ENCODE measurements at places on chromosomes 16 and 17.

DNA sequence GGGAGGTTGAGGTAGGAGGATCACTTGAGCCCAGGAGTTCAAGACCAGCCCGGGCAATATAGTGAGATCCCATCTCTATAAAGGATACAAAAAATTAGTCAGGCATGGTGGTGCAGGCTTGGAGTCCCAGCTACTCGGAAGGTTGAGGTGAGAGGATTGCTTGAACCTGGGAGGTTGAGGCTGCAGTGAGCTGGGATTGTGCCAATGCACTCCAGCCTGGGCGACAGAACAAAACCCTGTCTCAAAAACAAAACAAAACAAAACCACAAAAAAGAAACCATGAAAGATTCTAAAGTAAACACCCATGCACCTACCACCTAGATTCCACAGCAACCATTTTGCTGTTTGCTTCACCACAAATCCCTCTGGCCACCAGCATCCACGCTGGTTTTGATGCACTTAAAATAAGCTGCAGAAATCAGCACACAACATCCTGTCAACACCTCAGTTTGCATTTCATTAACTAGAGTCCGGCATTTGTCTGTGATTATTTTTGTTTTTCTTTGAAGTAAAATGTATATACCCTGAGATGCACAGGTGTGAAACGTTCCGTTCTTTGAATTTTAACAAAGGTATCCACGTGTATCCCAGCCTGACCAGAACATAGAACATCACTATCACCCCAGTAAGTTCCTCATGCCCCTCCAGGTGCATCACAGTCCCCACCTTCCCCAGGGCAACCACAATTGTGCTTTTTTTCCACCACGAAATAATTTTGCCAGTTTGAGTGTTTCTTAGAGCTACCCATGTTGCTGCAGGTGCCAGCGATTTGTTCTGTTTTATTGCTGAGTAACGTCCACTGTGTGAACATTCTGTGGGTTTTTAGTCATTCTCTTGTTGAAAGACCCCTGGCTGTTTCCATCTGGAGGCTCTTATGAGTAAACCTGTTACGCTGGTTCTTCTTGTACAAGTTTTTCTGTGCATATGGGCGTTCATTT, 191.5 kb downstream of the SEC14L1 start:
- no peak for DNase-seq

GRCh38 chr16:77191259-77191969, 424 bp downstream of the MON1B start:
- no peak for DNase-seq

DNA sequence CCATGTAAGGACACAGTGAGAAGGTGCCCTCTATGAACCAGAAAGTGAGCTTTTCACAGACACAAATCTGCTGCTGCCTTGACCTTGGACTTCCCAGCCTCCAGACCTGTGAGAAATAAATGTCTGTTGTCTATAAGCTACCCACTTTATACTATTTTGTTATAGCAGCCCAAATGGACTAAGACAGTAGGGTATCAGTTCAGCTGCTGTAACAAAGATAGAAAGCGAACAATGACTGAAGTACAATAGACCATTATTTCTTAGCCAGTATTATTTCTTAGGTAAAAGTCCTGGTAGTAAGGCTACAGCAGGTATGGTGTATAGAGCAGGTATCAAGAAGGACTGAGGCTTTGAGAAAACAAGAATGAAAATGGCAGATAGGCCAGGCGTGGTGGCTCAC, 117.0 kb downstream of the SLC39A11 start:
- DNase-seq, result no peak

DNA sequence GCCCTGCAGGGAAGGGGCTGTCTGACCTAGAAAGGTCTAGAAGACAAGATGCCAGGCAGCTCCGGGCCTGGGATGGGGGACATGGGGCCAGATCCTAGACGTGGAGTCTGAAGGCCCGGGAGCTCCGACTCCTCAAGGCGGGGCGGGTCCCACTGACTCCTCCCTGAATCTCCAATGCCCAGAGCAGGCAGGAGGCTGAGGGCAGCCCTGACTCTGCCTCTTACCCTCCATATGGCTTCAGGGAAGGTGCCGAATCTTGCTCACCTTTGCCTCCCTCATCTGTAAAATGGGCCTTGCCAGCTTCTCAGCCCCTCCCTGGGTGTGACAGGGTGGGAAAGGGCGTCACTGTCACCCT, 14.8 kb downstream of the VASN start:
- no peak for DNase-seq

DNA sequence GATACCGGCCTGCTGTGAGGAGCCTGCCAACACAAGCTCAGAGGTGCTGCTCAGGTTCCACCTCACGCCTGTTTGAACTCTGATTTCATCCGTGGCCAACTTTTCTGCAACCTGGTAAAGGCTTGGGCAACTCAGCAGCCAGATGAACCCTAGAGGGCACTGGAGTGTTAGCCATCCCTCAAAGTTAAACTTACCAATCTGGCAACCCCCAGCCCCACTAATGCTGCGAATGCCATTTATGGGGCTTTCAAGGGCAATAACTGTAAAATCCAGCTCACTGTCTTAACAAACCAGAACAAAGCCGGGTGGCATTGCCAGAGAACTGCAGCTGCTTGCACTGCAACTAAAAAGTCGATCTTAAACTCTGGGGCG, 105.5 kb downstream of the AXIN2 start:
- DNase-seq, result no peak

GRCh38 chr17:45108051-45108450, 24.3 kb downstream of the PLCD3 start:
- no peak for DNase-seq

GRCh38 chr16:47392081-47392480, 68.8 kb downstream of the ITFG1 start:
- DNase-seq, result peak; percentile 7

DNA sequence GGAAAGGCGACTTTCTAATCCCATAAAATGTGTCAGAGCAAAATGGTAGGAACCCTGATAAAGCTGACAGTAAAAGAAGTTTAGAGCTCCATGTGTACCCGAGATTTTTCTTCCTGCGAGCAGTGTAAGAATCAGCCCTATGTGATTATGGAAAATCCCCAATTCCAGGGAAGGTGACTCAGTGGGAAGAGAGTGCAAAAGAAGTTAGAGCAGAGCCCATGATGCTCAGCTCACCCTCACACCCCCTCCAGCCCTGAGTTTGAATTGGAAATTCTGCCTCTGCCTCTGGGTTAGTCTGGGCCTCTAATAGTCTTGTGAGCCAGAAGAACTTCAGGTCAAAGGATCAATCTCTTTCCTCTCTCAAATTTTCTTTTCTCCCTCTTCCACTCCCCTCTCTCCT, 12.5 kb downstream of the C17orf78 start:
- no peak for DNase-seq

- DNase-seq, result no peak
These were observed 26.4 kb downstream of the MLYCD start for GRCh38 chr16:83925095-83925905.

DNA sequence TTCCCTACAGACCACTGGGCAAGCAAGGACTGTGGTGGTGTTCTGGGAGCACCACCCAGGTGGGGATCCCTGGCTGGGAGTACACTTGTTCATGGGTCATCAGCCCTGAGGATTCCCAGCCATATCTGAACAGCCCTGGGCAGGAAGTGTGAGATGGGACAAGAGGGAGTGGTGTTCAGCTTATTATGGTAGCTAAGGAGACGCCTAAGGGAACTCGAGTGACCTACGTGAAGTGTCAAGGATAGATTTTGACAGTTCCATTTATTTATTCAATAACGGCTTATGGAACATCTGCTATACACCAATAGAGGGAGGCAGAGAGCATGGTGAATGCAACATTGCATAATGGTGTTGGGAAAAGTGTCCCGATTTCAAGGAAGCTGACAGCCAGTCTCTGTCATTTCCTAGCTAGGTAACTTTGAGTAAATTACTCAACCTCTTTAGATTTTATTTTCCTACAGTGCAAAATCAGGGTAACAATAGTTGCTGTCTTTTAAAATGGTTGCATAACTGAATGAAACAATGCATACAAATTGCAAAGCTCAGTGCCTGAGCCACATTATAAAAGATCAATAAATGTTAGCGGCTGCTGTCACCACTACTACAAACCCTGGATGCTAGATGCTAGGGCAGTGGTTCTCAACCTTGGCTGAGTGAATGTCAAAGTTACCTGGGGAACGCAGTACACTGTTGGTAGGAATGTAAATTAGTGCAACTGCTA, 534.1 kb downstream of the GRIN2A start:
- no peak for DNase-seq

GRCh38 chr17:55911186-55911585, 160.3 kb downstream of the PCTP start:
- DNase-seq, result no peak

- DNase-seq, result no peak
These were observed 33.0 kb downstream of the USP10 start for GRCh38 chr16:84732674-84733352.

GRCh38 chr16:4505356-4506147, 29.4 kb downstream of the HMOX2 start:
- peak; percentile 68 for DNase-seq

GRCh38 chr17:28460901-28461300, 12.5 kb upstream of the SLC13A2 start:
- DNase-seq, result no peak

- no peak for DNase-seq
These were observed 182.7 kb downstream of the RPTOR start for GRCh38 chr17:80727409-80727755.

- DNase-seq, result no peak
These were observed 11.4 kb downstream of the HOXB4 start for GRCh38 chr17:48566717-48567116.

DNA sequence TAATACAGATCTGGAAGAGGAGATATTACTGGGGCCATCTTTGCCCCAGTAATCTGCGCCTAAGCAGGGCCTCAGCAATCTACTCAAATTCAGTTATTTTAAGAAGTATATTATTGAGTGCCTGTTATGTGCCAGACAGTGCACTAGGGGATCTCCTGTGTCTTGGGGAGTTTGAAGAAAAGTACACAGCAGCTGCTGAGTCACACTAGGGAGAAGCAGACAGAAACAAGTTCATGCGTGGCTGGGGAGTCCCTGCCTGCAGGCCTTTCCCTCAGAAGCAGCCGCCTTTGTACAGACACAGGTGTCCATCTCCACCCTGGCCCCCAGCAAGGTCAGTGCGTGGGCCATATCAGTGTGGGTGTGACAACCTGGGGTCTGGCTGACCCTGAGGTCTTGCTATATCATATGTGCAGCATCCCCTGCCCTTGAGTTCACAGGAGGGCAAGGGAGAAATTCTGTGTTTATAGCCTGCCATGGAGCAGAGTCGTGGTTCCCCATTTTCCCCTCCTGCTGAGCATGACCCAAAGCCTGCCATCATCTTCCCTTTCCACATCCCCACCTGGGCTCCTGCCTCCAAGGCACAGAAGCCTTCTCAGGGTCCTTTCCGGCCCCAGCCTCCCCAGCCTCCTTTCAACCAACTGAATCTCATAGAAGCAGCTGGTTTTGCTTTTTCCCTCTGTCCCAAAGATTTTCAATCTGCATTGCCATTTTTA, 229.9 kb upstream of the SDK2 start:
- no peak for DNase-seq

DNA sequence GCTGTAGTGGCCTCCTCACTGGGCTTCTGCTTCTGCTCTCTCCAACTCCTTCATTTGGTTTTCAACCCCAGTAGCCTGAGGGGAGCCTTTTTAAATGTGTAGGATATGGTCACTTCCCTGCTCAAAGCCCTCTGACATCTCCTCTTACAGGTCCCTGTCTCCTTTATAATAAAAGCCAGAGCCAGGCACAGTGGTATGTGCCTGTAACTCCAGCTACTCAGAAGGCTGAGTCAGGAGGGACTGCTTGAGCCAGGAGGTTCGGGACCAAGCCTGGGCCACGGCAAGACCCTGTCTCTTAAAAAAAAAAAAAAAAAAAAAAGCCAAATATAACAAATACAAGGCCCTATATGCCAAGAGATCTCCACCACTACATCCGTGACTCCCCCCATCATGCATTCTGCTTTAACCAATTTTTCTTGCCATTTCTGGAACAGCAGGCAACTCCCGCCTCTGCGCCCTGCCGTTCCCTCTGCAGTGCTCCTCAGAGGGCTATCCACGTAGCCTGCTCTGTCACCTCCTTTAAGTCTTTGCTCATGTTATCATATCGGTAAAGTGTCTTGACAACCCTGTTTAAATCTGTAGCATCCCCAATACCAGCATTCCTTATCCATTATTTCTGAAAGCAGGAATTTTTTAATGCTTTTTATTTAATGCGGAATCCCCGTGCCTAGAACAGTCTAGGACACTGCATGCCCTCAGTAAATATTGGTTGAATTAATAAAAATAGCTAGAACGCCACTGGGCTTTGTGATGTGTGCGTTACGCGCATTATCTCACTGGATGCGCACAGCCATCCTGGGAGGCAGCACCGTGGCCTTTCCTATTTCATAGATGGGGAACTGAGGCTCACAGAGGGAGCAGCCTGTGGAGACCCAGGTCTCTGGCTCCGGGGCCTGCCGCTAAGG, 9.5 kb downstream of the ZNF771 start:
- DNase-seq, result no peak

DNA sequence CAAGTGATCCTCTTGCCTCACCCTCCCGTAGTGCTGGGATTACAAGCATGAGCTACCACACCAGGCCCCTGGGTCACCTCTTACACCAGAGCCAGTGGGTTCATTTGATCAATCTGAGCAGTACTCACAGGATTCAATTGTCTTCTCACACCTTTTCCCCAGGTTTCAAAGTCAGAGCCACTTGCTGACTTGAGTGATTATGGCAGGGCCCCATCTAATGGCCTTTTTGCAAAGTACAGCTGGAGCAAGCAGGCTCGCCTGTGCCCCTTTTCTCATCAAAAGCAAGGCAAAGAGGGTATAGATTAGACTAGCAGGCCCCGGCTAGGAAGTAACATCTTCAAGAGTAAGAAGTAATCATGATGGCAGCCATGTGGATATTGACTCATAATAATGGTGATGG, 114.8 kb upstream of the NOL11 start:
- peak; percentile 56 for DNase-seq

DNA sequence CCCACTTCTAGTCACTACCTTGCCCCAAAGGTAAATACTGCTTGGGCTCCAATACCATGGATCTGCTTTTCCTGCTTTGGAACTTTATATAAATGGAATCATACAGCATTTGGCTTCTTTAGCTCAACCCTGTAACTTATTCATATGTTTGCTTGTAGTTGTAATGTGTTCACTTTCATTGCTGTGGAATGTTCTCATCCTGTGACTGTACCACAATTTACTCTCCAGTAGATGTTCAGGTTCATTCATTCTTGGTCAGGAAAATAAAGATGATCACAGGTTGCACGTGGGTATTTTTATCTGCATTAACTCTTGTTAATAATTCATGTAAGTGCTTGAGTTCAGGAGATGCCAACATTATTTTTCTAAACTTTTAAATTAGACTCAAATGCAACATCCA, 6.7 kb upstream of the BEAN1 start:
- no peak for DNase-seq

DNA sequence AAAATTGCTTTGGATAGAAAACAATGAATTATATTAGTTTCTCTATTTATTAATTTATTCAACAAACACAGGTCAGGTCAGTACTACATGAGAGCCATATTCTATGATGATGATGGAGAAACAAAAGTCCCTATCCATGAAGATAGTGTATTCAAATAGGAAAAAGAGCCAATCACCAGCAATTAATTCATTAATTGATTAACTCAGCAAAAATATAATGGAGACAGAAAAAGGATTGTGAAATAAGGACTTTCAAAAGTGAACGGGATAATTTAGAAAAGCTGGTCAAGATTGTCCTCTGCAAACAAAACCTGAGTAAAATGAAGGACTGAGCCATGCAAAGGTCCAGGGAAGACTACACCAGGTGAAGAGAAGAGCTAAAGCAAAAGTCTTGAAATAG, 1517.7 kb upstream of the CDH8 start:
- DNase-seq, result no peak

All from GM19239 (cell line).